ENCODE measurements at places on chromosomes 2 and 18. TPM values are rescaled to one million over a fixed set of nuclear protein-coding genes. Genes with fewer than 3 reads are reported as not detected.

GRCh38 chr18:79458131-79458838 lies 62.6 kb downstream of the NFATC1 start:
- no peak overlapping the region for H3K27ac ChIP-seq
- 0 out of 2 replicates have a peak overlapping the region, but pooled peaks have one; percentile 7 for H3K4me3 ChIP-seq
- no peaks in the 10 kb centered on the region for H3K27me3 ChIP-seq
- peak; percentile 92 for DNase-seq
- no peaks in the 10 kb centered on the region for H3K36me3 ChIP-seq

DNA sequence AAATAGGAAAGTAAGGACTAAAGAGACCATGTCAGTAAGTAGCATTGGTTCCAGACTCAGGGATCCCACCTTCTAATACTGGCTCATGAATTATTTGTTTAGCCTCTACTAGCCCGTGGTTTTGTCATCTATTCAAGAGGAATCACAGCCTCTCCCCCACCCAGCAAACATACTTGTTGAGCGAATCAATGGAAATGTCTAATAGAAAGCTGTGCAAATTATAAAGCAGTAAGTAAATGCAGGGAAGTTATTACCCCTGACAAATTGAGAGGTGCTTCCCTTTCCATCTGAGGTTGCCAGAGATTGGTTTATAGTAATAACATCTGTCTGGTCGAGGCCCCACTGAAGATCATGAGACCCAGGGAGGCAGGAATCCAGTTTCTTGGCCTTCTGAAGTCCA lies 219.3 kb upstream of the OSR1 start:
- 0 out of 2 replicates have a peak, but pooled peaks cover 6% of the 10 kb centered on the region for H3K27me3 ChIP-seq
- DNase-seq: peak; percentile 69
- H3K4me1 ChIP-seq: peaks cover 39% of the 10 kb centered on the region
- H3K4me3 ChIP-seq: no peak overlapping the region
- H3K36me3 ChIP-seq: no peaks in the 10 kb centered on the region

DNA sequence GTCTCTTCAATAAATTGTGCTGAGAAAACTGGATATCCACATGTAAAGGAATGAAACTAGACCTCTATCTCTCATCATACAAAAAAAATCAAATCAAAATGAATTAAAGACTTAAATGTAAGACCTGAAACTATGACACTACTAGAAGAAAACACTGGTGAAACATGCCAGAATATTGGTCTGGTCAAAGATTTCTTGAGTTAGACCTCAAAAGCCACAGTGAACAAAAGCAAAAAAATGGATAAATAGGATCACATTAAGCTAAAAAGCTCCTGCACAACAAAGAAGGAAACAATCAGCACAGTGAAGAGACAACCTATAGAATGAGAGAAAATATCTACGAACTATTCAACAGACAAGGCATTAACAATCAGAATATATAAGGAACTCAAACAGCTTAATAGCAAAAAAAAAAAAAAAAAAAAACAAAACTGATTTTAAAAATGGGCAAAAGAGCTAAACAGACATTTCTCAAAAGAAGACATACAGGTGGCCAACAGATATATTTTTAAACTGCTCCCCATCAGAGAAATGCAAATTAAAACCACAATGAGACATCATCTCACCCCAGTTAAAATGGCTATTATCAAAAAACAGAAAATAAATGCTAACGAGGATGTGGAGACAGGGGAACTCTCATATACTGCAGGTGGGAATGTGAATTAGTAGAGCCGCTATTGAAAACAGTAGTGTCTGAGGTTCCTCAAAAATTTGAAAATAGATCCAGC lies 66.3 kb downstream of the NCKAP1 start:
- H3K27me3 ChIP-seq: no peaks in the 10 kb centered on the region
- no peaks in the 10 kb centered on the region for H3K4me1 ChIP-seq
- H3K4me3 ChIP-seq: no peak overlapping the region
- no peak overlapping the region for H3K27ac ChIP-seq

- H3K36me3 ChIP-seq: no peaks in the 10 kb centered on the region
- H3K27ac ChIP-seq: no peak overlapping the region
- H3K27me3 ChIP-seq: no peaks in the 10 kb centered on the region
- no peak overlapping the region for H3K4me3 ChIP-seq
- no peak for DNase-seq
These were observed 410.0 kb upstream of the KCNH7 start for GRCh38 chr2:163248376-163249253.

GRCh38 chr2:207155516-207156444 lies 10.0 kb downstream of the KLF7 start:
- no peak for DNase-seq
- 0 out of 2 replicates have a peak, but pooled peaks cover 6% of the 10 kb centered on the region for H3K36me3 ChIP-seq
- peaks cover 96% of the 10 kb centered on the region for H3K4me1 ChIP-seq
- no peak overlapping the region for H3K4me3 ChIP-seq

GRCh38 chr2:72126186-72127100 lies 21.2 kb downstream of the CYP26B1 start:
- no peaks in the 10 kb centered on the region for H3K36me3 ChIP-seq
- H3K4me3 ChIP-seq: no peak overlapping the region
- DNase-seq: no peak
- no peaks in the 10 kb centered on the region for H3K27me3 ChIP-seq
- no peak overlapping the region for H3K27ac ChIP-seq

DNA sequence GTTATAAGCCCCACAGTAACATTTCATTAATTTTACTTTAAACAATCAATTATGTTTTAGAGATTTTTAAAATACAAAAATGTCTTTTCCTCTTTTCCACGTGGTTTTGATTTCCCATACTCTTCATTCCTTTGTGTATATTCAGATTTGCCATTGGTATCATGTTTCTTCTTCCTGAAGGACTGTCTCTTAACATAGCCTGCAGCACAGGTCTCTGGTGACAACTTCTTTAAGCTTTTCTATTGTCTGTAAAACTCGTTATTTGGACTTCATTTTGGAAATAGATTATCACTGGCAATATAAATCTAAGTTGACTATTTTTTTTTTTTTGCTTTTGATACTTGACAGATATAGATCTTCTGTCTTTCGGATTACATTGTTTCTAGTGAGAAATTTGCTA lies 115.2 kb upstream of the KLHL29 start:
- peaks cover 27% of the 10 kb centered on the region for H3K4me1 ChIP-seq
- H3K27me3 ChIP-seq: no peaks in the 10 kb centered on the region
- H3K4me3 ChIP-seq: no peak overlapping the region
- no peak overlapping the region for H3K27ac ChIP-seq
- peak; percentile 44 for DNase-seq

DNA sequence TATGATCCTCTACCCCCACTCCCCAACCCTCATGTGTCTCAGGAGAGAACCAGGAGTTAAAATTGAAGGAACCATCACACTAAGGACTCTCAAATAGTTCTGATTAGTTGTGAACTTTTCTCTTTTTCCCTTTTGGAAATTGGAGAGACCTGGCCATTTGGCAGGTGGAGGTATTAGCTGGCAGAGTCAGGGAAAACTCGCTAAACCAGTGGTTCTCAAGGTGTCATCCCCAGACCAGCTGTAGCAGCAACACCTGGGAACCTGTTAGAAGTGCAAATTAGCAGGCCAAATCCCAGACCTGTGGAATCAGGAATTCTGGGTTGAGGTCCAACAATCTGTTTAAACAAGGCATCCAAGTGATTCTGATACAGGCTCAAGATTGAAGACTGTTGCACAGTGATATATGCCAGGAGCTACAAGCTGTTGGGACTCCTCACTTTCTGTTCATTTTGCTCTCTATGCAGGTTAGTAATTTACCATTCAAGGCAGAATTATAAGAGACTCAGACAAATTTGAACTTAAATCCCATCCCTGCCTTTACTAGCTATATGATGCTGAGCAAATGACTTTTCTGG lies 2.8 kb upstream of the TMEM131 start:
- H3K4me1 ChIP-seq: peaks cover 9% of the 10 kb centered on the region
- DNase-seq: no peak
- no peaks in the 10 kb centered on the region for H3K27me3 ChIP-seq
- no peak overlapping the region for H3K4me3 ChIP-seq

DNA sequence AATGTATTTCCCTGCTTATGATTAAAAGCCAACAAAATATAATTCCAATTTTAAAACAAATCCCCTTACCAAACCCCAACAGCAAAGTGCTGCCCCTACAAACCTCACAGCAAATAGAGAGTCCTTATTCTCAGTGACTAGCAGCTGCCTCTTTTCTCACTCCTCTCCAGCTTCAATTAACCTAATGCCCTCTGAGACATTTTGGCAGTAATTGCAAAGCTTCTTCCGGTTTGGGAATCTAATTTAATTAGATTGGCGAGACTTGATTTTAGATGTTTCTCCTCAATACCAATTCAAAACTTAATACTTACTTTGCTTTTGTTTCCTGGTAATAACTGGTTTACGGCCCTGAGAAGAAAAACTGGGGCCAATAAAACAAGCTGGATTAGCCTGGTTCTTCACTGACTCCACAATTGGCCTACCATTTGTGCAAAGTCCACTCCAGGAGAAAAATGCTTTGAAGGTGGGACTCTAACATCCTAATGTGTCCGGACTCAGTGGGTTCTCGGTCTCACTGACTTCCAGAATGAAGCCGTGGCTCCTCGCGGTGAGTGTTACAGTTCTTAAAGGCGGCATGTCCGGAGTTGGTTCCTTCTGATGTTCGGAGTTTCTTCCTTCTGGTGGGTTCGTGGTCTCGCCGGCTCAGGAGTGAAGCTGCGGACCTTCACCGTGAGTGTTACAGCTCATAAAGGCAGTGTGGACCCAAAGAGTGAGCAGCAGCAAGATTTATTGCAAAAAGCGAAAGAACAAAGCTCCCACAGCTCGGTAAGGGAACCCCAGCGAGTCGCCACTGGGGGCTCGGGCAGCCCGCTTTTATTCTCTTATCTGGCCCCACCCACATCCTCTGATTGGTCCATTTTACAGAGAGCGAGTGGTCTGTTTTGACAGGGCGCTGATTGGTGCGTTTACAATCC lies 52.8 kb downstream of the SLC35F5 start:
- no peak overlapping the region for H3K4me3 ChIP-seq
- 0 out of 2 replicates have a peak, but pooled peaks cover 5% of the 10 kb centered on the region for H3K4me1 ChIP-seq
- H3K27me3 ChIP-seq: no peaks in the 10 kb centered on the region

- no peak overlapping the region for H3K4me3 ChIP-seq
- H3K27ac ChIP-seq: peak overlapping the region; percentile 17
- peaks cover 19% of the 10 kb centered on the region for H3K4me1 ChIP-seq
These were observed 38.8 kb upstream of the ERMN start for GRCh38 chr2:157364257-157364974.

DNA sequence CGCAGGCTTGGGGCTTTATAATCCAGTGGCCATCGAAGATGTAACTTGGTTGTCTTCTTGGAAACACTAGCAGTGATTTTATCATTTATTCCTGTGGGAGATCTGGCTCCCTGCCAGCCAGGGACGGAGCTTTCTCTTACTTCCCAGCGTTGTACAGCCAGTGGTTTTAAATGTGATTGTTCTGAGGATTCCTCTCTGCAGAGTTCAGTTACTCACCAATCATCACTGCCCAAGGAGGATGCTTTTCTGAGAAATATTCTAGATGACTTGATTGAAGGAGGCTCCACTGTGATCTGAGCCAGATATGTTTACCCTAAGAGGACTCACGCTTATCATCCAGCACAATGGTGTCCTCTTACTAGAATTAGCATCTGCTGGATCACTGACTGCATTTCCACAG lies 744.3 kb downstream of the RNF144A start:
- H3K27ac ChIP-seq: no peak overlapping the region
- H3K27me3 ChIP-seq: no peaks in the 10 kb centered on the region
- no peak overlapping the region for H3K4me3 ChIP-seq
- no peaks in the 10 kb centered on the region for H3K4me1 ChIP-seq

DNA sequence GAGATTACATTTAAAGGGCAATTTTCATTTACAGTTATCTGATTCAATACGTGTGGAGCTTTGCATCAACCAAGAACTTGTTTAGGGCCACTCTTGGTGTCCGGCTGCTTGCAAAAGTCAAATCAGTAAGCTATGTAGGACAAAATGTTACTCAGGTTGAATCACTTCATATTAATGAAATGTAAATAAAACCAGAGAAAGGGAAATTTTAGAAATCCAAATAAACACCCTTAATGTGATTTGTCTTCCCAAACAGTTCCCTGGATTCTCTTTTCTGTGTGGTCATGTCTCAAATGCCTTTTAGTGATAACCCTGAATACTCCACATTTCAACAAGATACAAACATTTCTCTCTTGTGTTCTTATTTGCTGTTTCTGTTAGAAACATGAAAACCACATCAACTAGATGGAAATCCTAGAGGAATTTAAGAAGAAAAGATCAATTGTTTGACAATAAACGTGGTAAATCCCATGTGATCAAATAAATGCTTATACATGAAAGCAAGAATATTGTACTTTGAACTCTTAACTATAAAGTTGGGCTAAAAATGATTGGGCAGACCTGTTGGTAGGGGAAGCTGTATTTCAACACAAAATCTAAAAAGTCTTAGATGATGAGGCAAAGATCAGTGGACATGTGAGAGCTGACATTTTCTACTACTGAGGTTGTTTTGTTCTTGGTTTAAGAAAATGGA lies 101.3 kb downstream of the CDC42EP3 start:
- no peak overlapping the region for H3K4me3 ChIP-seq
- no peaks in the 10 kb centered on the region for H3K36me3 ChIP-seq
- DNase-seq: peak; percentile 55
- peak overlapping the region; percentile 82 for H3K27ac ChIP-seq
- no peaks in the 10 kb centered on the region for H3K27me3 ChIP-seq

DNA sequence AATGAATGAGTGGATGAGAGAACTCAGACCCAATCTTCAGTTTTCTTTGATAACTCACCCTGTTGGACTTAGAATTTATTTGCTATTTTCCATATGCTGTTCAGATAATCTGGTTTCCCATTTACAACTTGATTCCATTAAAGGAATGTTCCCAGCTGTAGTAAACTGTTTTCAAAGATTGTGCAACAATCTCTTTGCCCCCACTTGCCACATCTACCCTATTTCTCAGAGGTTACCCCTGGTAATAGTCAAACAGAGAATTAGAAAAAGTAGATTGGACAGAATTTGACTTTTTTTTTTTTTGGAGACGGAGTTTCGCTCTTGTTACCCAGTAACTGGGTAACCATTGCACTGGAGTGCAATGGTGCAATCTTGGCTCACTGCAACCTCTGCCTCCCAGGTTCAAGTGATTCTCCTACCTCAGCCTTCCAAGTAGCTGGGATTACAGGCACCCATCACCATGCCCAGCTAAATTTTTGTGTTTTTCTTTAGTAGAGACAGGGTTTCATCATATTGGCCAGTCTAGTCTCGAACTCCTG lies 93.4 kb upstream of the SIX2 start:
- DNase-seq: no peak
- no peak overlapping the region for H3K4me3 ChIP-seq
- peaks cover 19% of the 10 kb centered on the region for H3K27me3 ChIP-seq
- H3K27ac ChIP-seq: no peak overlapping the region

The CBLN2 gene
- total RNA-seq: not detected

The CD226 gene
- 1.3 TPM for total RNA-seq

The PIEZO2 gene
- total RNA-seq: 1.1 TPM
